G401 (cell line): ENCODE measurements at places on chromosomes 3 and 15. TPM values are rescaled to one million over a fixed set of nuclear protein-coding genes. Genes with fewer than 3 reads are reported as not detected.
A peak's percentile ranks its signal among the peaks of the same experiment; 100 is the strongest.

Gene EXOG
- total RNA-seq = 16.6 and 18.2 TPM in 2 replicates

Gene CFAP161
- not detected in 2 replicates for total RNA-seq

DNA sequence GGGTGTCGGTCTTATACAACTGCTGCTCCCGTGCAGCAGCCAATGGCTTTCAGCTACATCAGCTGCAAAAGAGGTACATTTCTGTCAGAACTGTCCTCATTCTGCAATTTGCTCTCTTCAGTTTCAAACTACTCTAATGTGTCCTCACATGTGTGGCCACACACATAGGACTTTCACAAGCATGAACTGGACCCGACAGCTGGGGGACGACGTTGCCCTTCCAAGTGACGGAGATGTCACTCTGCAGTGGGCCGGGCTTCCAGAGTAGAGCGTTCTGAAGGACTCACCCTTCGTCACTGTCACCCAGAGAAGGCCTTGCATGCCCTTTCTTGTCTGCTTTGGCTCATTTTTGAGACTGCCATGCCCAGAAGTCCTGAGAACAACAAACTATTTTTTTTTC, 189.8 kb downstream of the ATP10A start:
- DNase-seq = no peak

GRCh38 chr3:17872457-17872856, 130.0 kb upstream of the TBC1D5 start:
- no peak for DNase-seq

- DNase-seq = peak; percentile 14
Measured at GRCh38 chr3:159861369-159861987, 127.2 kb upstream of the IL12A start.

- no peak for DNase-seq
Measured at GRCh38 chr15:51672913-51673857, 8.1 kb upstream of the SCG3 start.

GRCh38 chr15:85124173-85124572, 142.5 kb downstream of the PDE8A start:
- no peak for DNase-seq

Gene ACP3
- not detected in 2 replicates for total RNA-seq

Gene RNU6-1
- not detected in 2 replicates for total RNA-seq

Gene C3orf22
- not detected in 2 replicates for total RNA-seq

DNA sequence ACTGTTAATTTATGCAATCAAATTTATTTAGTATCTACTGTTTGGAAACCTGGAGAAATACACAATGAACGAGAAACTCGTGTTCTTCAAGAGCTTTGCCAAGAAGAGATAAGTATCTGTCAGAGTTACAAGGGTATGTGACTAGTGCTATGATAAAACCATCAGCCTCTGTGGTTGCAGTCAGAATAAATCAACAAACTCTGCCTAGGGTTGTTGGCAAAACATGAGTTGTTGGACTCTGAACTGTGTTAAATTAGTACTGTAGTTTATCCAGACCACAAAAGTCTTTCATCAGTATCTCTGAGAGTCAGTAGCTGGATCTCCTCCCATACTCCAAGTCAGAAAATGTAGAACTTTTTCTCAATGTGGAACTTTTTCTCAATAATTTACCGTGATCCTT, 918.4 kb downstream of the NAALADL2 start:
- DNase-seq = no peak

DNA sequence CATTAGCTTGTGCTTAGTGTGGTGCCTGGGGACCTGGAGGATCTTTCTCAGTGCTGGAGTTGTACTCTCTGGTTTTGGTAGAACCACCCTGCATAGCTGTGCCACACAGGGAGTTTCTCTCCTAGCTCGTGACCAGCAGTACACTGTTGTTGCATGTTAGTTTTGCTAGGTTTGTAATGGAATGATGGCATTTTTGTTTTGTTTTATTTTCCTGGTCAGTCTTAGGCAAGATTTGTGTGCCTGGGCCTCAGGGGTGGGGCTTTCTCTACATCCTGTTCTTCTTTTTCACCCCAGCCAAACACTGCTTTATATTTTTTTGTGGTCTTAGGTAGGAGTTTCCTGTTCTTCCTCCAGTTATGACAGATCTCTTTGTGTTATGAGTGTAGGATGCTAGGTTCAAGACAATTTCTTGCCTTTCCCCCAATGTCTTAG, 534.5 kb upstream of the KCNMB2 start:
- DNase-seq = no peak

Gene ZCWPW2
- 0.55 and 3.8 TPM in 2 replicates for total RNA-seq

DNA sequence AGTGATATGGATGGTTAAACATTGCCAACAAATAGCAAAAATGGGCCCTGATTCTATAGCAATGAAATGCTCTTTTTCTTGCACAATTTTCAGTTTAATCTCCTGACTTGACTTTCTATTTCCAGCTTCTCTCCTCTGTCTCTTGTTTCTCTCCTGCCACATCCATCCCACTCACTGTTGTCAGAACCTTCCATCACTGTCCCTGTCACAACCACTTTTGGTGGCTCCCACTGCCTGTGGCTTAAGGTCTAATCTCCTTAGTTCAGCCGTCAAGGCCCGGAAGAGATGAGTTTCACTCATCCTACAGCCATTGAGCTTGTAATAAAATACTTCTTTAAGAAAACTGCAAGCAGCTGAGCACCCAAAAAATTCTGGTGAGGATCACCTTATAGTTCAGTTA, 19.5 kb downstream of the SLC7A14 start:
- no peak for DNase-seq

DNA sequence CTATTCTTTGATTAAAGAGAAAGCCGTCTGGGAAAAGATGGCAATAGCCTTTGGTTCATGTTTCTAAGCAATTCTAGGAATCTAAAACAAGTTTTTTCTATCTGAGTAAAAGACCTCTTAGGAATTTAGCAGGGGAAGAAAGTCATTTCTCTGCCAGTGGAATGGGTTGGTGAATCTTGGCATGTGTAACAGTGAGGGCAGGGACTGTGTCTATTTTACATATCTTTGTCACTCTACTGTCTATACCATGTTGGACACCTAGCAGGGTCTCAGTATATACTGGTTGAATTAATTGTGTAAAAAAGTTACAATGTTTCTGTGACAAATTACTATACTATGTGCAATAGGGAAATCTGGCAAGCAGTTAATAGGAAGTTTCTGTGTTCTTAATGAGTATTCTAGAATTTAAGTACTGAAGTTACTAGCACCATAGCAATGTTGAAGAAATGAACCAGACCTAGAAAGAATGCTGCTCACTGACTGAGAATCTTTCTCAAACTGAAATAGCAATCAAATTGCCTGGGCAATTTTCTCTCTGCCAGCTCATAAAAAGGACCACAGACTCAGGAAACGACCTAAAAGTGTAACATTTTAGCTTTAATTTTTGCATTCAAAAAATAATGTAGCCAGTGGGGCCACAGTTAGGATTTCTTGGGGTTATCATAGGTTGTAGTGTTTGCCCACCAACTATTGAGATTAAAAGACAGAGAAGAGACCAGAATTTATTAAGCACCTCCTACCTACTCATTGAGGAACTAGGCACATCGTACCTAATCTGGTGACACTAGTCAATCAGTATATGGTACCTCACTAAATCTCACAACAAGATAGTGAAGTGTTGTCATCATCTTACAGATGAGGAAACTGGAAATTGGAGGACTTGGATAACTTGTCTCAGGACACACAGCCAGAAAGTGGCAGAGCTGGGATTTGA, 56.2 kb upstream of the LEKR1 start:
- no peak for DNase-seq

Gene PIGZ
- total RNA-seq = not detected in 2 replicates

Gene COL6A6
- not detected in 2 replicates for total RNA-seq

DNA sequence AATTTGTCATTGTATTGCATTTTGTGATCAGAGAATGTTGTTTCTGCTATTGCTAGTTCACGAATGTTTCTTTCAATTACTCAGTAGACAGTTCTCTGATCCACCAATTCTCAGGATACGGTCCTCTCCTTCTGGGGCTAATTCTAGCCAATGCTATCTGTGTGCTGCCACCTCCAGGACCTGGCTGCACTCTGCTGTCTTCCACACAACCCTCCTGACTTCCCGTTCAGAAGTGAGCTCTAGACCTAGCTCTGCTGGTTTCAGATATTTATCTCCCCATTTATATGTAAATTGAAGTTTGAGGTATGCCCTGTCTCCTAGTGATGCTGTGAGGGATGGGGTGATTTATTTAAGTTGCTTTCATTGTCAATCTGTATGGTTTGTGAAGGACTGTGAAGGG, 21.7 kb upstream of the UBL7 start:
- peak; percentile 54 for DNase-seq

- DNase-seq = peak; percentile 68
Measured at GRCh38 chr3:148379763-148380382, 317.8 kb upstream of the AGTR1 start.

Gene ACKR2
- total RNA-seq = not detected in 2 replicates

Gene ANKRD63
- total RNA-seq = 8.4 and 14.9 TPM in 2 replicates

Gene TMEM40
- not detected in 2 replicates for total RNA-seq

DNA sequence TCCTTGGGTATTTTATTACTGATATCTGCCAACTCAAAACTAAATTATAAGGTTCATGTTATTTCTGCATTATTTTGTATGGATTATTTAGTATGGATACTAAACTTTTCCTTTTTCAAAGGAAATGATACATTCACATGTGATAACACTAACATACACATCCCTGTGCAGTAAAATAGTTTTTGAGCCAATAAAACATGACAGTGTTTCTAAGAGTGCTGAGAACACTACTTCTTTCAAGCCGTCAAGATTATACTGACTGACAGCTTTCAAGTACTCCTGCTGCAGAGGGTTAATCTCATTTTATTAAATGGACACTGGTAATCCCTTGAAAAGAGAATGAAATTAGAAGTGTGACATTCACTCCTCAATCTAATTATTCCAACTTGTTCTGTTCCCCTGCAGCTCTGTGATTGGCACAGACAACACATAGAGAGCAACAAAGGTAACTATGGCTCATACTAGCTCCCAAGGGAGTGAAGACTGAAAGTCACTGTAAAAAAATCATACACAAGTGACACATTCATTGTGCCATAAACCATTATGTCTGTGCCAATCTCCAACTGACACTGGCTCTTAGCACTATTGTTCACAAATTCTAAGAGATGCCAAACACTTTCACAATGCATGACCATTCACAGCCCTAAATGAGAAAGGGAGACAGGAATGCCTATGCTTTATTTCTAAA, 468.6 kb downstream of the SHQ1 start:
- DNase-seq = no peak

DNA sequence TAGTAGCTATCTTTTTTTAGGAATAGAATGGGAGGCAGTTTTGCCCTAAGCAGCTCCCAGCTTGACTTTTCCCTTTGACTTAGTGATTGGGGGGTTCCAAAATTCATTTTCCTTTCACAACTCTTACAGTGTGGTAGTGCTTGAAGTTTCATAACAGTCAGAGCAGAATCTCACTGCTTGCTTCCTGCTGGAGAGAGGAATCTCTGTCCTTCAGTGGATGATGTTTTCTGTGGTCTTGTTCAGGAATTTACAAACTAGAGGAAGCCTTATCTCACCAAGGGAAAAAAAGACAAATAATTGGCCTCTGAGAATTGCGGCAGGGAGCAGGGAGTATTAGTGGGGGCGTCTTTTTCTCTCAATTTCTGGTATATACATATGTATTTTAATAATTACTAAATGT, 326.6 kb upstream of the C2CD4B start:
- DNase-seq = no peak

GRCh38 chr3:102237838-102238237, 197.0 kb upstream of the ZPLD1 start:
- no peak for DNase-seq

- DNase-seq = no peak
Measured at GRCh38 chr15:56839099-56839498, 79.3 kb upstream of the TCF12 start.

Gene PARP15
- total RNA-seq = not detected in 2 replicates

Gene ULK3
- total RNA-seq = 32.1 and 40.9 TPM in 2 replicates

Gene PLA2G4D
- total RNA-seq = 0.43 and 0.61 TPM in 2 replicates

DNA sequence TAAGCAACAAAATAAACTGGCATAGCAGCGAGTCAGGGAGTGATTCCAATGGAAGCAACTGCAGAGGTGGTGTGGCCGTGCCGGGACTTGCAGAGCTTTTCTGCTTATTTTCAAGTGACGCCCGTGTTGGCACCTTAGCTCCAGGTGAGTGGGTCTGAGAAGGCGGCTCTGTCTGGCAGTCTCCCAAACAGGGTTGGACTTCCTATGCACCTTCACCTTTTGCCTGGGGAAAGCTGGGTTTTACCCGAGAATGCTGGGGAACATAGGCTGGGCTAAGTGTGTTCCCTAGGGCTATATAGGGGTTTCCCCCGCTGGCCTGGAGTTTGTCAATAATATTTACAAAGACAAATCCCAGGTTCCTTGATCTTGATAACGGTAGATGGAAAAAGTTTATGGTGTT, 179.9 kb upstream of the TBL1XR1 start:
- DNase-seq = no peak

Gene DAZL
- not detected in 2 replicates for total RNA-seq

DNA sequence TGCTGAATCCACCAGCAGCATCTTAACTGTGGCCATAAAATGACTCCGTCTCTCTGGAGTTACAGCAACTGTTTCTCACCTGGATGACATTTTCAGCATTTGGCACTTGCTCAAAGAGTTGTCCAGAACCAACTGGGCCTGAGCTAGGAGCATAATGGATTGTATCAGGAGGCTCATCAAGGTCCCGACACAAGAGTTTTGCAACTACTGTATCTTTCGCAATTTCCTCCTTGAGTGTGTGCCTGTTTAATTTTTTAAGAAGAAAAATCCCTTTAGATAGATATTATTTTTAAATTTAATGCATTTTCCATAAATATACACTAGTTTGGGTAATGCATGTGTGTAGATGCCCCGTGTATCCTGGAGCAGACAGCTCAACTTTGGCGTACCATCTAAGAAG, 44.3 kb upstream of the C3orf49 start:
- DNase-seq = no peak

Gene TGM5
- not detected in 2 replicates for total RNA-seq

GRCh38 chr3:152325136-152325535, 56.4 kb downstream of the MBNL1 start:
- no peak for DNase-seq

DNA sequence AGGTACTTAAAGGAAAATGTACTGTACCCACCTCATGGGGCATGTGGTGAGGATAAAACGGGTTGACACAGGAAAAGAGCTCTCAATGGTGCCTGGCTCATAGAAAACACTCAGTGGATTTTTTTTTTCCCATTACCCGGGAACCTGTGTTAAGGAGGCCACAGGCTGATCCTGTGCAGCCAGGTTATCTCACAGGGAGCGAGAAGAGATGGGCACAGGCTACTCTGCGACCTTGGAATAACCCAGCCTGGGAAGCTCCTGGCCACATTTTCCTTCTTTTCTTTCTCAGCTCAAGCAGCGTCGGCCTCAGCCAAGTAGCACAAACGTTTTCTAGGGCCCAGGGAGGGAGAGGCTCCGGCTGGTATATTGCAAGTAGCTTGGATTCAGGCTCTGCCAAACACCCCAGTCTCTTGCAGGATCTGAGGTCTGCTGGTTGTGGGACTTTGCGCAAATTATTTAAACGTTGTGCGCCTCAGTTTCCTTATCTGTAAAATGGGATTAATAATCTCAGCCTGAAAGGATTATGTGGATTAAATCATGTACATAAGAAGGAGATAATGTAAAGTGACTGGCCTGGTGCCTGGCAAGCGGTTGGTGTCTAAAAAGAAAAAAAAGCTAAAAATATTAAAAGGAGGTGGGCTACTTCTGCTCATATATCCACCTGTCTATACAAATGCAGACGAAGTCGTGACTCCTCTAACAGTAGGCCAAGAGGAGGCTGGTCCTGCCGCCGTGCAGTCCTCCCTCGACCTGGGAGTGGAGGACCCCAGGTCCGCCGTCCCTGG, 2.2 kb downstream of the FURIN start:
- DNase-seq = peak; percentile 42
